Astrocyte (in vitro differentiated cells and primary cell): ENCODE measurements at places on chromosomes 5 and 9.

DNA sequence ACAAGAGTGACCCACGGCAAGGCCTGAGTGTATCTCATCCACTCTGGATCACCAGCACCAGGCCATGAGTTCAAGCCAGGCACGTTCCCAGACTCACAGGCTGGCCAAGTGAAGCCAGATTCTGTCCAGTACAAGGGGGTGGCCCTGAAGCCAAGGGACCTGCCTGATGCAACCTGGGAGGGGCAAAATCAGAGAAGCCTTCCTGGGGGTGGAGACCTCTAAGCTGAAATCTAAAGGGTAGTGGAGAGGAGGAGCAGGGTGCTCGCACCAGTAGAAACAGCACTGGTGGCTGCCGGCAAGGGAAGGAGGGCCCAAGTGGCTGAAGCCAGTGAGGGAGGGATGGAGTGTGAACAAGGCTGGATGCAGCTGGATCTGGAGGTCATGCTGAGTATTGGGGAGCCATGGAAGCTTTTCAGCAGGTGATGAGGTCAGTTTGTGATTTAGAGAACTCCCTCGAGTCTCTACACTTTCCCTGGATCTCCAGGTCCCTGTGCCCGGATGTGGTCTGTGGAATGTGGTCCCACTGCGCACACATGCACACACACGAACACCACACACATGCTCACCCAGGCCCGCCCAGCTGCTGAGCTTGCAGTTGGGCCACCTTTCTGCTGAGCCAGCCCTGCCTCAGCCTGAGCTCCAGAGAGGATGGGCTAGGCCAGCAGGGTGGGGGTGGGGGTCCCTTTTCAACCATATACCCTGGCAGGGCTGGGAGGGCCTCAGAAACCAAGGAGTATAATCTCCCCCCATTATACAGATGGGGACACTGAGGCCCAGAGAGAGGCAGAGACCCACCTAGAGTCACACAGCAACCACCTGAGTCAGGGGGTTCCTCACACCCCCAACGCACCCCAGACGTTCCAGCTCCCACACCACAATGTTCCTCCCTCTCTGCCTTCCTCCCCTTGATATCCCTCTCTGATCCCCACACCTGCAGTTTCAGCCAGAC lies 1.6 kb downstream of the PIP5KL1 start:
- no peak for DNase-seq

GRCh38 chr5:135822959-135823358 lies 11.5 kb upstream of the SLC25A48 start:
- no peak for DNase-seq

DNA sequence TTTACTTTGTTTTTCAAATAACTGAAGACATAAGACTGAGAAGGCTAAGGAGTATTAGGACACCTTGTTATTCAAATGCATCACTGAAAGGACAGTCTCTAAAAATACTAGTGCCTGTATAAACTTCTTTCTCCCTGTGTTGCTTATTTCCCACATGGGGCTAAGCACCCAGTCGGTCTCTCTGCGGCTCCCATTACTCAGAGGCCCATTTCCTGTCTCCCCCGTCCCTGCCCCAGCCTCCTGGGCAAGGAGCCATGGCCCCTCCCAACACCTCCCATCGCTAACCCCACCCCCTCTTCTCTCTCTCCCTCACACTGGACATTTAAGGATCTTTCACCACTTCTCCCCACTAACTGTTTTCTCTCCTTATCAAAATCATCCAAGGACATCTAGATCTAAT lies 81.9 kb downstream of the EBF1 start:
- peak; percentile 68 for DNase-seq

GRCh38 chr5:114839360-114839759 lies 330.3 kb downstream of the TRIM36 start:
- DNase-seq = no peak

GRCh38 chr9:123753016-123753415 lies 176.9 kb downstream of the DENND1A start:
- no peak for DNase-seq

DNA sequence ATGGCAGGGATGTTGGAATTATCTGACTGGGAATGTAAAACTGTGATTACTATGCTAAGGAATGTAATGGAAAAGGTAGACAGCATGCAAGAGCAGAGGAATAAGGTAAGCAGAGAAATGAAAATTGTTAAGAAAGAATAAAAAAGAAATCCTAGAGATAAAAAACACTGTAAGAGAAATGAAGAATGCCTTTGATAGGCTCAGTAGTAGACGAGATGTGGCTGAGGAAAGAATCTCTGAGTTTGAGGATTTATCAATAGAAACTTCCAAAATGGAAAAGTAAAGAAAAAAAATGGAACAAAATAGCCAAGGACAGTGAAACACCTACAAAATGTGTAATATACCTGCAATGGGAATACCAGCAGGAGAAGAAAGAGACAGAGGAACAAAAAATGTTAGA lies 468.5 kb upstream of the PIK3R1 start:
- DNase-seq = no peak

- DNase-seq = peak; percentile 60
Observed at GRCh38 chr9:98031935-98032334, 24.6 kb upstream of the NANS start.

- no peak for DNase-seq
Observed at GRCh38 chr9:119369680-119370366, 588 bp upstream of the BRINP1 start.

- DNase-seq = no peak
Observed at GRCh38 chr5:54637654-54638053, 120.1 kb downstream of the SNX18 start.

DNA sequence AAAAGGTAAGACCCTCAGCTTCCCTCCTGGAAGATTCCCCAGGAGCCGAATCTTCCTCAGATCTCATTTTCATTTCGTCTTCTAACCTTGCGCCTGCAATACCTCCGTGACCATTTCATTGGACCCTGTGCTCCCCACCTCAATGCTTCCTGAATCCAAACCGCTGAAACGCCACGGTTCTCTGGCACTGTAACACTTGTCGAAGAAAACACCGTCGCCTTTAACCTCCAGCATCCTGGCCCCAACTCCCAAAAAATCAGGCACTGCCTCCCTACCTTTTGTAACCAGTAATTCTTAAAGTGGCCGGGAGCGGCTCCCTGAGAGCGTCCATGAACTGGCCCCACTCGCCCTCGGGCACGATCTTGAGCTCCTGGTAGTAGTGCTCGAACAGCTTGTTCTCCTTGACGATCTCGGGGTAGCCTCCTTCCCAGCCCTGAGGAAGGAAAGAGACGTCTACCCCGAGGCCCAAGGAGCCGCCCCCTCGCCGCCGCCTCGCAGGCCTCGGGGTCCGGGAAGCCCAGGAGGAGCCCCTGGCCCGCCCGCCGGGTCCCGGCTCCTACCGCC lies 438 bp downstream of the NSUN2 start:
- no peak for DNase-seq
